ENCODE measurements at places on chromosomes 3 and 15.
A peak's percentile ranks its signal among the peaks of the same experiment; 100 is the strongest.

DNA sequence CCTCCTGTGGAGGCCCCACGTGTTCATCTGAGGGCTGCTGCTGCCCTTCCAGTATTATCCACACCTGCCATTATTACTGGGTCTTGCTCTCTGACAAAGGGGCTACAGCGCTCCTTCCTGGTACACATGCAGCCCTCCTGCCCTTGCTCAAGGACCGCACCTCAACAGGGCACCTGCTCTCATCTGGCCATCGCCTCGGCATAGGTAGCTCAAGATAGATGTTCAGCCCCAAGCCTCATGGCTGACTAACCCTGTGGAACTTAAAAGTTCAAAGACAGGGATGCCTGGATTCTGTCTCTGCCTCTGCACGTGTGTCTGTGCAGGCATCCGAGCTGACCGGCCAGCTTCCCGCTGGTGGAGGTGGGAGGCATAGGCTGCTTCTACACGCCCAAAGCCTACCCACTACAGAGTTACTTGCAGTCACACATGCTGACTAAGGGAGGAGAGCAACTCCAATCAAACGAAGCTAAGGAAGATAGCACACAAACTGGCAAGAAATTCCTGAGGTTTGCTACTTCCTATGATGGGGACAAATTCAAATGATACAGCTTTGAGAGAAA, 152.5 kb upstream of the ATP10A start:
- no peak for DNase-seq

GRCh38 chr15:63611177-63611576, 14.0 kb downstream of the FBXL22 start:
- DNase-seq: no peak

DNA sequence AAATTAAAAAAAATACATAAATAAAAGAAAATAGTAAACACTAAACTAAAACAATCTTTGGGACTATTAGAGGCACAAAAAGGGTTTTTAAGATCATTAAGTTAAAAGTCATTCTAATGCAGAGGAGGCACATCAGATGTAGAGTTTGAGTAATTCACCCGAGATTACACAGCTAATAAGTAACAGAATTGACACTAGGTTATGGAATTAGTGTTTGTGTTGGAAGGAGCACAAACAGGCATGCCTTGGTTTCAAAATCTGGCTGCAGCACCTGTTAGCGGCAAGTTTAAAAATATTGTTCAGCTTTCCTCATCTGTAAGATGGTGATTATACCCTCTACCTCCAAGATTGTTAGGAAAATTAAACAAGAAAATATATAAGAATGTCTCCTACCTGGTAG, 39.0 kb downstream of the RASA2 start:
- DNase-seq: no peak

- no peak for DNase-seq
Observed at GRCh38 chr3:105800320-105800719, 68.5 kb downstream of the CBLB start.

- DNase-seq: peak; percentile 51
Observed at GRCh38 chr3:194671511-194671899, 486 bp downstream of the LSG1 start.

GRCh38 chr15:43256341-43256740, 10.4 kb downstream of the TGM5 start:
- DNase-seq: no peak

- DNase-seq: no peak
Observed at GRCh38 chr3:11411956-11412355, 139.8 kb downstream of the ATG7 start.

DNA sequence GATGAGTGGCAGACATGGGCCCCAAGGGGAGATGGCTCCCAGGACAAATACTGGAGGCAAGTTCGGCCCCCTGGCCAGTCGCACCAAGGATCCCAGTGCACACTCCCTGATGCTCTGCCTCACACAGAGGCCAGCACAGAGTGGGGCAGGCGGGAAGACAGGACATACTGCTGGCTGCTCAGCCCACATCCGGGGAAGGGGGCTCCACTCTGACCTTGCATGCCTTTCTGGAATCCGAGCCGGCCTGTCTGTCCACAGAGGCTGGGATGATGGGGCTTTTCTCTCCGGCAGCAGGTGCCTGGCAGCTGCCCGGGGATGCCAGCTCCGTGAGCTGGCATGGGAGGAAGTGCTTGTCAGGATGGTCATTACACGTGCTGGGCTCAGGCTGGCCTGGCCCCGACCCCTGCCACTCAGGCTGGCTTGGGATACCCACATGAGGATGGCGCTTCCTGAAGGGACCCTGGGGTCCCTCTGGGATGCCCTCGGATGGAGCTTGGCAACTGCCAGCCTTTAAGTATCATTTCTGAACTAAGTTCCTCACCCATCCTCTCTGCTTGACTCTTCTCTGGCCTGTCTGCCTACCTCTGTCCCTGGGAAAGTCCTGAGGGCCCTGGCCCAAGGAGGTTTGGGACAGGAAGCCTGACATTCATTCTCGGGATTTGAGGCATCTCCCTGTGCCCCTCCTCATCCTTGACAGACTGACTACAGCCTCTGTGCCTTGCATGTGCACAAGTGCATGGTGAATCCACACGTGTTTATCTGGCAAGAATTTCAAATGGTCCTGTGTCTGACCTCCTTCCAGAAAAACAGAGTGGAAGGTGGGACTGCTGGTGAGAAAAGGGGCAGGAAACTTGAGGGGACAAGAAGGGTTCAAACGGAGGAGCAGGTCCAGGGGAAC, 46.5 kb downstream of the EXOG start:
- no peak for DNase-seq

All from activated CD4-positive, alpha-beta T cell treated with anti-CD3 and anti-CD28 coated beads, Interleukin-2, amount 50 U/mL, for 16 hours (primary cell).